OCI-LY7 (cell line): ENCODE measurements at places on chromosomes 4 and X. TPM values are rescaled to one million over a fixed set of nuclear protein-coding genes. Genes with fewer than 3 reads are reported as not detected.

DNA sequence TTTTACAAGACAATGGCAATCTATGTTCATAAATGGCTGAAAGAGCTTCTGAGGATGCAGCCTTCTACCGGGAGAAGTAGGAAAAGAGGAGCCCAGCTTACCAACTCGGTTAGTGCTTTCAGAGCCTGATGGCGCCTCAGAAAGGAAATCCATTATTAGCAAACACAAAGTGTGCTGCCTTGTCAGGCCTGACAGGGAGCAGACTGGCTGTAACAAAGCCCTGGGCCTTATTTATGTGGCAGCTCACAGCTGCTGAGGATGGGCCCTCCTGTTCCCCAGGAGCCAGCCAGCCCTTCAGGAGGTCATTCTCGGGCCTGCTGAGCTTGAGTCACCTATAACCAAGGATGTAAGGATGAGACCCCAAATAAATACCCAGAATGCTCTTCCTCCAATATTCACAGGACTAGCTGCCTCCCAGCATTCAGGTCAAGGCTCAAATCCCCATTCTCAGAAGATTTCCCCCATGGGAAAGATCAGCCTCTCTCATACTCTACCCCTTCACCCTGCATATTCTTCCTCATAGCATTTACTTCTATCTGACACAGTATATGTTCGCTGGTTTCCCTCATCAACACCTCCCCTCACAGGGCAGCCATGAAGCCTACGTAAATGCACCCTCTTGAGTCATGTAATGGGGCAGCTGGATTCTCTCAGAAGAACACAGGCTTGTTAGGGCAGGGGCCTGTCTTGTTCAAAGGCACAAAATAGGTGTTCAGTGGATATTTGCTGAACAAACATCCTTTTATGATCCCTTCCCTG is 227.0 kb upstream of the RASGEF1B start:
- DNase-seq = peak; percentile 19

The RS1 gene
- not detected in 2 replicates for total RNA-seq

The SERTM2 gene
- not detected in 2 replicates for total RNA-seq

DNA sequence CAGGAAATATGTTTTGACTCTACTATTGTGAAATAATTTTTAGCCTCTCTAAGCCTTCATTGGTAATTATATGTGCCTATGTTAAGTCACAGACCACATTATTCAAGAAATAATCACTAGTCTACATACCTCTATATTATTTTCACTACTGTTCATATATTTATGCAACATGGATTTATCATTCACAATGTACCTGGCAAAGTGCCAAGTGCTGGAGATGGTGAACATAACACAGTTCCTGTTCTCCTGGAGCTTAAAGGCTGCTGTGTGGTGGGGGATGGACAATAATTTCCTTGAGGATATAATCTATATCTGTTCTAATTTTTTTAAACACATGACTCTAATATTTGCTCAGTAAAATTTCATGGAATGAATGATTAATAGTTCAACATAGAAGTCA is 527.7 kb upstream of the CXorf51A start:
- DNase-seq = no peak

DNA sequence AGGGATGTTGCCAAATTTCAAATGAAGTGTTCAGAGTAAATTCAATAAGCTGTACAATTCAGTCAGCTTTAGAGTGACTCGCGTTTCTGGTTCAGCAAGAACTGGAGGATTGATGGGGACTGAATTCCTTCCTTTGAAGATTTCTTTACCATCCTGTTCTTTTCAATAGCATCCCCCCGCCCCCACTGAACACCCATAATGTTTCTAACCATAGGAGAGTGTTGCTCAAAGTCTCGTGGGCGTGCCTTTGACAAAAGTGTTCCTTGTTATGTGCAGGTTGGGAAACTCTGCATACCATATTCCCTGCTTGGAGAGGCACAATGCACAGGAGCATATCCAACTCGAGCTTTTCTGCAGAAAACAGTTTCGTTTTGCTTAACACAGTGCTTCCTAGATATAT is 323.5 kb upstream of the CASK start:
- DNase-seq = no peak

DNA sequence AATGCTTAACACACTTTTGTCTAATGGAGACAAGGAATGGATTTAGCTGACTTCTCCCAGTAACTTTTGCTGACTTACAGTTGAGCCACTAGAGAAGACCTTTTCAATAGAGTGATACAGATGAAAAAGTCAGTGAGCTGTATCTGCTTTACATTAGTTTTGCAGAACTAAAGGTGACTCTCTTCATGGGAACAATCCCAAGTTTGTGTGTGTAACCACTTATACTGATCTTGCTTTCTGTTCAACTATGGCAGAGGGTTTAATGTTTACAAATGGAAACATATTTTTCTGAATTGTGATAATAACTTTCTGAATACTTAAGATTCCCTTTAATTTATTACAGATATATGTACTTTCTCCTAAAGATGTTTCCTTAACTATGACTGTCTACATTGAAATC is 182.6 kb upstream of the PUDP start:
- DNase-seq = no peak
